ENCODE measurements at places on chromosomes 1 and 21. TPM values are rescaled to one million over a fixed set of nuclear protein-coding genes. Genes with fewer than 3 reads are reported as not detected.

Gene MASP2
- total RNA-seq = not detected

Gene F13B
- not detected for total RNA-seq

DNA sequence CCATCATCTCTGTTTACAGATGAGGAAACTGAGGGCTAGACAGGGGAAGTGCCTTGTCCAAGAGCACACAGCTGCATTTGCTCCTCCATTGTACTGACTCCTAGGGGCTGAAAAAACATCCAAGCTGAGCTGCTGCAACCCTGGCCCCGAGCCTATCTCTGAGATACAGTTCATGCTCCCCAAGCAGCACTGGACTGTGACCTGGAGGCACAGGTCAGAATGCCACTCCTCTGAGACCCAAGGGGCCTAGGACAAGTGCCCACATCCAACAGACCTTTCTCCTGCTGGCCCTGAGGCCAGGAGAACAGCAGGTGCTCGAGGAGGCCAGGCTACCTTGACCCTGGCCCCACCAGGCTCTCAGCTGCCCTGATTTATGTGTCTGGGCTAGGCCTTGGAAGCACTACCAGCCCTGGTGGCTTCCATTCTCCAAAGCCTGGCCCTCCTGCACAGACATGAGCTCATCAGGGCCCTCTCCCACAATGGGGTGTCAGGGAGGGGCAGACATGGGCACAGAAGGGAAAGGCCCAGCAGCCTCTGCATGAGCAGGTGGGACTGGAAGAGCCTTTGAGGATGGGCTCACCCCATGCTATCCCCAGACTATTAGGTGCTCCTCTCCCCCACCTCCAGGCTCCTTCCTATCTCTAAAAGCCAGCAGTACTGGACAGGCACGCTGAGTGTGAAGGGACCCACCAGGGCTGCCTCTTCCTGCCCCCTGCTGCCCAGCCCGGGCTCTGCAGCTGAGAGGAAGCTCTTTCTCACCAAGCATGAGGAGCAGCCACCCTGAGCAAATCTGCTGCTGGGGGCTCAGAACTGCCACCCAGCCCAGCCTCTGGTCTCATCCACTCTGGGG is 18.8 kb downstream of the ADGRB2 start:
- H3K4me1 ChIP-seq = peaks cover 13% of the 10 kb centered on the region
- no peak overlapping the region for H3K4me3 ChIP-seq
- H3K27ac ChIP-seq = no peak overlapping the region
- peaks cover 1% of the 10 kb centered on the region for H3K36me3 ChIP-seq
- DNase-seq = peak; percentile 91

Gene CDA
- not detected for total RNA-seq

- peaks cover 21% of the 10 kb centered on the region for H3K4me1 ChIP-seq
- H3K4me3 ChIP-seq = no peak overlapping the region
- H3K36me3 ChIP-seq = no peaks in the 10 kb centered on the region
- H3K27me3 ChIP-seq = no peaks in the 10 kb centered on the region
Measured at GRCh38 chr1:228964178-228965089, 229.2 kb downstream of the RHOU start.

DNA sequence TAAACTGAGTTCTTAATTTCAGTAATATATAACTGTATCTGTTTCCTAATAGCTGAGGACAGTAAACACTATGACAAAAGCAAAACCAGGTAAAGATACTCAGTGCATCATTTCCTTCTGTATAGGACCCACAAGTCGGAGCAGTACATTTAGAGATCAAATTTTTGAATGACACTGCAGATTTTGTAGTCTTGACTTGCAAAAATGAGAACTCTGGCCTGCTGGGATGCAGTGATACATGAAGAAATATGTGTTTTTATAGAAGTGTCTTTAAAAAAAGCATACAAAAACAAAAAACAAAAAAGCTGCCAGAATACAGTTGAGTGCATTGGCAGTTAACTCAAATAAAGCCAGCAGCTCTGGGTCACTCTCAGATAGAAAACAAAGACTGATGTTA is 19.0 kb downstream of the GART start:
- no peak for DNase-seq
- no peak overlapping the region for H3K27ac ChIP-seq
- H3K36me3 ChIP-seq = peaks cover 35% of the 10 kb centered on the region
- no peaks in the 10 kb centered on the region for H3K27me3 ChIP-seq

Gene ZNHIT6
- total RNA-seq = 20.0 TPM

GRCh38 chr1:184315254-184315653 is 71.6 kb upstream of the C1orf21 start:
- H3K27ac ChIP-seq = peak overlapping the region; percentile 49
- DNase-seq = no peak
- no peaks in the 10 kb centered on the region for H3K36me3 ChIP-seq
- H3K4me1 ChIP-seq = peaks cover 19% of the 10 kb centered on the region
- no peak overlapping the region for H3K4me3 ChIP-seq

Gene CPTP
- total RNA-seq = 24.7 TPM

GRCh38 chr1:161019751-161020495 is 1.0 kb downstream of the F11R start:
- peaks cover 48% of the 10 kb centered on the region for H3K27me3 ChIP-seq
- H3K27ac ChIP-seq = no peak overlapping the region
- H3K36me3 ChIP-seq = no peaks in the 10 kb centered on the region
- no peak for DNase-seq

Gene CTSK
- 53.6 TPM for total RNA-seq

Gene UBASH3A
- total RNA-seq = not detected

Gene RGS13
- total RNA-seq = not detected

DNA sequence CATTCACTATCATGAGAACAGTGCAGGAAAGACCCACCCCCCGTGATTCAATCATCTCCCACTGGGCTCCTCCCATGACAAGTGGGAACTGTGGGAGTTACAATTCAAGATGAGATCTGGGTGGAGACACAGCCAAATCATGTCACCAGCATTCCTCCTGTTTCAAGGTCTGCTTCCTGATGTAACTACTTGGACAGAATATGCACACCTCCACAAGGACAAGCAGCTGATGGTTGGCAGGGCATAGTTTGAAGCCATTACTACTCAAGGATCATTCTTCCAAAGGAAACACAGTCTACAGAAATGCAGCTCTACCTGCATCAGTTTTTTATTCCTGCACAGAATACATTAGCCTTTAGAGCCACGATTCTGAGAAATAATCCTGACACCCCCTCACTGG is 28.5 kb upstream of the RNF2 start:
- H3K27me3 ChIP-seq = peaks cover 4% of the 10 kb centered on the region
- peaks cover 4% of the 10 kb centered on the region for H3K4me1 ChIP-seq
- no peak overlapping the region for H3K27ac ChIP-seq
- H3K36me3 ChIP-seq = no peaks in the 10 kb centered on the region

DNA sequence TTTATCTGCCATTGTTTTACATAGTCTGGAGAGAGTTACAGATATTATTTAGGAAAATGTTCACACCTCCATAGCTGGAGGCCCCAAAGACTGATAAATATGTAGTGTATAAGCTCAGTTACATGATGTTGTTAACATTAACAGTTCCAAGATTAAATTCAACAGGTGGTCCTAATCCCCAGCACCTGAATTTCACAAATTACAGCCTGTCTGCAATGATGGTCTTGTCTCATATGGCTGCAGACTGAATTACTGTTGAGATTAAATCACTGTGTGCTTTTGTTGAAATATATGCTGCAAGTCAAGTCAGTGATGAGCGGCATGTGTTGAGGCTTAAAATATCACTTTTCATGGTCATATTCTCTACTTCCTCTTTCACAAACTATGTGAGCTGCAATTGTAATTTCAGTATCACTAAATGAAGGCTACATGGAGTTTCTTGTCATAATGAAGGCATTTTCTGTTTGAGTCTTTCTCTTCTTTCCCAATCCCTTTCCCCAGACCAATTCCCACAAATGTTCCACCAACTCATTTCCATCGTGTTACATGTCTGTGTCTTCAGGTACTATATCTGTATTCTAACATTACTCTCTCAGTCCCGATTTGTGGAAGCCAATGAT is 4.2 kb downstream of the ST6GALNAC5 start:
- peaks cover 6% of the 10 kb centered on the region for H3K27me3 ChIP-seq
- no peak for DNase-seq
- H3K4me1 ChIP-seq = peaks cover 7% of the 10 kb centered on the region
- no peak overlapping the region for H3K4me3 ChIP-seq
- H3K27ac ChIP-seq = no peak overlapping the region

- H3K27ac ChIP-seq = no peak overlapping the region
- no peak overlapping the region for H3K4me3 ChIP-seq
- no peak for DNase-seq
- no peaks in the 10 kb centered on the region for H3K36me3 ChIP-seq
- H3K4me1 ChIP-seq = peaks cover 11% of the 10 kb centered on the region
- peaks cover 53% of the 10 kb centered on the region for H3K27me3 ChIP-seq
Measured at GRCh38 chr1:112358061-112358770, 37.8 kb upstream of the CTTNBP2NL start.

DNA sequence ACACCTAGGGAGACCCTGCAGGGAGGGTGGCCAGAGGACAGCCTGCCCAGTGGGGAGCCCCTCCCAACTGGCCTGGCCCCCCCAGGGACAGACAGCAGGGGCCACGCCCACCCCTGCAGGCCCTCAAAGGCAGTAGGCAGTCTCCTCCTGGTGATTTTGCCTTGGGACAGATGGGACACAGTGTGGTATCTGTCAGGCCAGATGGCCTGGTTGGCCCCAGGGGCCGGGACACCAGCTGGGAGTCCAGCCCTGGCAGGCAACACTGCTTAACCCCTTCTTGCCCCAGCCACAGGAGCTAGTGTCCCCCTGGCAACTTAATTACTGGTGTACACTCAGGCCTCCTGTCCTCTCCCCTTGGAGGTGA is 17.8 kb downstream of the IFFO2 start:
- no peaks in the 10 kb centered on the region for H3K36me3 ChIP-seq
- H3K27me3 ChIP-seq = no peaks in the 10 kb centered on the region
- no peak for DNase-seq
- H3K4me1 ChIP-seq = peaks cover 49% of the 10 kb centered on the region

Gene PIK3C2B
- 17.5 TPM for total RNA-seq

Gene RGS8
- total RNA-seq = not detected

Gene ST6GALNAC3
- 7.3 TPM for total RNA-seq

Gene ARTN
- total RNA-seq = 1.1 TPM

GRCh38 chr1:193479187-193479586 is 292.8 kb upstream of the B3GALT2 start:
- no peaks in the 10 kb centered on the region for H3K27me3 ChIP-seq
- no peaks in the 10 kb centered on the region for H3K4me1 ChIP-seq
- no peak for DNase-seq
- H3K4me3 ChIP-seq = no peak overlapping the region
- no peaks in the 10 kb centered on the region for H3K36me3 ChIP-seq

Gene BMP8A
- not detected for total RNA-seq

Gene THRAP3
- 117 TPM for total RNA-seq

Gene ADAMTS5
- total RNA-seq = 65.0 TPM

Gene GLUL
- total RNA-seq = 267 TPM

GRCh38 chr1:7267493-7267892 is 482.2 kb downstream of the CAMTA1 start:
- H3K27me3 ChIP-seq = no peaks in the 10 kb centered on the region
- peaks cover 28% of the 10 kb centered on the region for H3K4me1 ChIP-seq
- no peak overlapping the region for H3K27ac ChIP-seq
- DNase-seq = peak; percentile 38
- no peak overlapping the region for H3K4me3 ChIP-seq
- peaks cover 7% of the 10 kb centered on the region for H3K36me3 ChIP-seq

DNA sequence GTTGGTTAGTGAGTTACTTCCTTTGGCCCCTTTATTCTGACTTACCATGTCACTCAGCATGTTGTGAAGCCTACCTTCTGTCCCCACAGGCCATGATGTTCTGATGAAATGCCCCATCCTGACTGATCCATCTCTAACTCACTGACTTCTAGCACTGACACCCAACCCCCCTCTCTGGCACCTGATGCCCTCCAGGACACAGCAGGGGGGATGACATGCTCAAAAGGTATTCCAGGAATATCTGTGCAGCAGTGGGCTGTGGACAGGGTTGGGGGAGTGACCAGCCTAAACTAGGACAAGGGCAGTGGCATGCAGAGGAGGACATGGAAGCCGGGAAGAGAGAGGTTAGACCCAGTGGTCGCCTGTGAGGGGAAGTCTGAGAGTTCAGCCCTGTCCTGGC is 25.5 kb downstream of the SYT2 start:
- peaks cover 78% of the 10 kb centered on the region for H3K27me3 ChIP-seq
- H3K4me1 ChIP-seq = no peaks in the 10 kb centered on the region
- no peak overlapping the region for H3K4me3 ChIP-seq
- no peak overlapping the region for H3K27ac ChIP-seq
- no peak for DNase-seq
- no peaks in the 10 kb centered on the region for H3K36me3 ChIP-seq

Gene RSPH1
- total RNA-seq = 0.19 TPM

Gene MNDA
- not detected for total RNA-seq

GRCh38 chr1:182615468-182616129 is 11.4 kb upstream of the RGS16 start:
- no peaks in the 10 kb centered on the region for H3K36me3 ChIP-seq
- peak overlapping the region; percentile 98 for H3K27ac ChIP-seq
- DNase-seq = no peak
- no peaks in the 10 kb centered on the region for H3K27me3 ChIP-seq

Gene SPATA6
- total RNA-seq = 9.9 TPM

Gene LCE1D
- total RNA-seq = not detected

GRCh38 chr21:28111151-28111619 is 881.5 kb downstream of the LTN1 start:
- H3K4me3 ChIP-seq = peak overlapping the region; percentile 18
- no peak for DNase-seq

DNA sequence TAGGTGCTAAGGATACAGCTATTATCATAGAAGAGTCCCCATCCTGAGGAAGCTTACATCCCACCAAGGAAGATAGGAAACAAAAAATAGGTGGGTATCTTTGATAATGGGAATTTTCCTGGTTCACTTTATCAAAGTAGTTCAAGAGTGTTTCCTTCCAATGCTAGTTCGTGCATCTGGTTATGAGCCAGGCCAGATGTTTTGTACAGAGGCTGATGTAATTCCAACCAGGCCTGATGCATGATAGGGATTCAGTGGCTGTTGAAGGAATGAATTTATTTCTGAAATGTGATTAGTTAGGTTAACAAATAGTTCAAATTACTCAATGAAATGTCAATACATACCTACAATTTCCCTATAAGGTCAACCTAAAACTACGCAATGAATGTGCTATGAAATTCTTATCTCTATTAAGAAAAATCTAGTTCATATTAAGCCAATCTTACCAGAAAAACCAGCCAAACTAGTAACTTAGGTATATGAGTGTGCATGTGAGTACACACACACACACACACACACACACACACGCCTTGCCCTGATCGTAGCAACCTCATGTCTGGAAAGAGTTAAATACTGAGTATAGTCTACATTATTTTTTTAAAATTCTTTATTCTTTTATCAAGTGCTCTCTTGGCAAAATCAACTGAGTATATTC is 9.5 kb upstream of the ZBTB18 start:
- no peak for DNase-seq
- H3K4me3 ChIP-seq = no peak overlapping the region
- H3K27me3 ChIP-seq = no peaks in the 10 kb centered on the region
- H3K27ac ChIP-seq = no peak overlapping the region

Measured in osteocyte (in vitro differentiated cells).